ENCODE measurements at places on chromosomes 2 and 18.
A peak's percentile ranks its signal among the peaks of the same experiment; 100 is the strongest.

- no peak for DNase-seq
Measured at GRCh38 chr2:156473445-156473844, 37.3 kb downstream of the GPD2 start.

DNA sequence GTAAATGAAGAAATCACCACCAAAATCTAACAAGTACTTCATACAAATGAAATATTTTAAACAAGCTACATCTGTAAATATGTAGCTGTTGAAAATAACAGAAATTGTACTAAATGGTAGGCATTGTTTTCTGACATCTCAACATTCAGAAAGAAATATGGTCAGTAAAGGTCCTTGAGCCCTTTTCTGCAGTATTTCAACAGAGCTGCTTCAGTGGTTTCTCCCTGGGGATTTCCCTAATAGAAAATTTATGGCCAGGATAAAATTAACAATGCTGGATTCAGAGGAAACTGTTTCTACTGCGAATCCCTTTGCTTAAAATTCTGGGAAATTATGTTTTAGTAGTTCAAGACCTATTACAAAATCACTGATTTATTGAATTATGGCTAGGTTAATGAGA, 256.6 kb downstream of the PIEZO2 start:
- DNase-seq = no peak

- DNase-seq = no peak
Measured at GRCh38 chr2:66521291-66521922, 86.5 kb downstream of the MEIS1 start.

DNA sequence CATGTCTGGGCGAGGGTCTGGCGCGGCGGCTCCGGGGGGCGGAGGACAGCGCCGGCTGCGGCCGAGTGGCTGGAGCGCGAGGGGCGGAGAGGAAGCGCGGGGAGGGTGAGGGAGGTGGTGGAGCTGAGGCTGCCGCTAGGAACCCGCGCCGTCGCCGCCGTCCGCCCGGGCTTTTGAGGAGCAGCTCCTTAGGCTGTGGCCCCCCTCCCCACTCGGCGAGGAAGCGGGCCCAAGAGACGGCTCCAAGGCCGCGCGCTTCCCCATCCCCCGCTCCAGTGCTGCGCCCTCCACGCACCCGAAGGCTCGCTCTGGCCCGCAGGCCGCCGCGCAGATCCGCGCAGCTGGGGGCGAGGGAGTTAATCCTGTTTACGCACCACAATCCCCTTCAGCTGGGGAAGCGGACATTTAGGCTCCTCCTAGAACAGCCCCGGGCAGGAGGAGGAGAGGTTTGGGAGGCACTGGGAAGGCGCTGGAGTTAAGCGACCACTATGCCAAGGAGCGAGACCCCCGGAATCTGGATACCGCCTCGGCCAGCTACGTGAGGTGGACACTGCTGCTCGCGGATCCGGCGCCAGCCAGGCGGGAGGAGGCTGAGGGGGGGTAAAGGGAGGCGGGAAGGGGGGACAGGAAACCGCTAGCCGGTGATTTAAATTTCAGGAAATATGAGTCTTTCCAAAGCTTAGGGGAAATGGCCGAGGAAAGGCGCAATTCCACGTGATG, at the start of gene CNRIP1:
Gene CNRIP1, minus strand, starts transcription at position 552 of the 720 bp plus-strand sequence. Its CDS starts 549 bp downstream, at position 3.
- DNase-seq = peak; percentile 90

GRCh38 chr2:135931776-135932443, 53.5 kb downstream of the DARS1 start:
- DNase-seq = no peak

- DNase-seq = no peak
Measured at GRCh38 chr18:35343488-35343935, 708 bp downstream of the ZNF24 start.

GRCh38 chr2:8587920-8588830, 93.7 kb upstream of the ID2 start:
- DNase-seq = no peak

- peak; percentile 45 for DNase-seq
Measured at GRCh38 chr2:200443916-200444315, 66.0 kb downstream of the KCTD18 start.

- DNase-seq = peak; percentile 64
Measured at GRCh38 chr2:136118819-136119716, 1.1 kb upstream of the CXCR4 start.

DNA sequence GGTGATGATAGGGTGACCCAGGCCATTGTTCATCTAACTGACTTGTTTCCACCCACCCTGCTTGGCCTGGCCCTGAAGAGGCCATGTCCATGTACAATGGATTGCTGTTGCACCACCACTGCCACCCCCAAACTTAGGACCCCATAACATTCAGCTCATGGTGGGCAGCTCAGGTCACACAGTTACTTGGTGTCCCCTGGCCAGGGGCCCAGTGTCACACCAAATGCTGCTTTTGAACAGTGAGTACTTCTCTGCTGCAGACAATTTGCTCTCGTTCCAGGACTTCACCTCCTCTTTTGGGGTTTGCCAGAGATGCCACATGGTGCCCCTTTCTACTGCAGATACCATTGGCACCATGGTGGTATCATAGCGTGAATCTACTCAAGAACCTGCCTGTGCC, 11.7 kb downstream of the MAB21L4 start:
- DNase-seq = no peak

DNA sequence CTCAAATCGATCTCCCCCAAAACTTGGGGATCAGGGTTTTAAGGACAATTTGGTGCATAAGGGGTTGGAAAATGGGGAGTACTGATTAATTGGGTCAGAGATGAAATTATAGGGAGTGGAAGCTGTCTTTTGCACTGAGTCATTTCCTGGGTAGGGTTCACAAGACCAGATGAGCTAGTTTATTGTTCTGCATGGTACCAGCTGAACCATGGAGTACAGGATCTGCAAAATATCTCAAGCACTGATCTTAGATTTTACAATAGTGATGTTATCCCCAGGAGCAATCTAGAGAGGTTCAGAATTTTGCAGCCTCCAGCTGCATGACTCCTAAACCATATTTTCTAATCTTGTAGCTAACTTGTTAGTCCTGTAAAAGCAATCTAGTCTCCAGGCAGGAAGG, 73.1 kb downstream of the CPO start:
- DNase-seq = no peak

- no peak for DNase-seq
Measured at GRCh38 chr18:25935356-25935755, 155.1 kb downstream of the SS18 start.

DNA sequence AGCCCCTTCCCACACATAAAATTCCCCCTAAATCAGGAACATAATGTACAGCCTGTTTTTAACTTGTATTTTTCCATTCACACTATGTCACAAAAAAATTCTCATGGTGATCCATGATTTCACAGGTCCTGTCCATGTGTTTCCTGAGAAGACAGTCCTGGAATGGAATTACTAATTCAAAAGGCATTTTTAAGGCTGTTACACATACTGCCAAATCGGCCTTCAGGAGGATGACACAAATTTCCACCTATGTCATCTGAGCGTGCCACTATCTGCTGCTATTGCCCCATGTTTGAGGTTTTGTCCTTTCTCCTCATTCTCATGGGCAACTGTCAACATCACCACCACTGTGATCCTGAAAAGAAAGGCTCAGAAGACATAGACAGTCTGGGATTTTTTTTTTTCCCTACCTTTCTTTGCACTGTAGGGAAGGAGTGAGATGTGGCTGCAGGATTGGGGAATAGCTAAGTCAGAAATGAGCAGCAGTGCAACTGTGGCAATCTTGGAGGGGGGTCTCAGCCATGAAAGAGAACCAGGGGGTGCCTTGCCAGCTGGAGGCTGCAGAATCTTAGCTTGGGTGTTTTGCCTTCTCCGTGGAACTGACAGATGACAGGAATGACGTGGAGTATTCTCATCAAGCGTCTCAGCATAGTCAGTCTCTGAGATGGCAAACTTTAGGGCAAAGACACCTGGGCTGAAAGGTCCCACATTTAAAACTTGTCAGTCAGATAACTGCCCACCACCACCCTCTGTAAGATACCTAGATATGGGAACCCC, 73.4 kb downstream of the MARCHF4 start:
- no peak for DNase-seq

DNA sequence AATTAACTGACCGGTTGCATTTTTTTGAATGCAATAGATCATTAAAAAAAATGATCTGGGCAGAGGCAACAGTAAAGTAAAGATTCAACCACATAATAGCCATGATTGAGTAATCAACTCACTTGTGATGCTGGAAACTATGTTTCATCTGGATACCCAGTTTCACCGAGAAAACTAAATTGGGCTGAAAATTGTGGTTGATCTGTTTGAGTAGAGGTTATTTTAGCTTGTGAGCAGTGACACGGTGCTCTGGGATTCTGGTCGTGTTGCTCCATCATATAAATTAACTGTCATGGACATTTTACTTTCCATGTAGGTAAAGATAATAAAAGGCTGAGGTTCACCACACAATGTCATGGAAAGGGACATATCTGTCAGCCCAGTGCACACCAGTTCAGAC, 58.7 kb downstream of the CD226 start:
- DNase-seq = no peak

- no peak for DNase-seq
Measured at GRCh38 chr2:67938053-67938452, 124.8 kb downstream of the C1D start.

DNA sequence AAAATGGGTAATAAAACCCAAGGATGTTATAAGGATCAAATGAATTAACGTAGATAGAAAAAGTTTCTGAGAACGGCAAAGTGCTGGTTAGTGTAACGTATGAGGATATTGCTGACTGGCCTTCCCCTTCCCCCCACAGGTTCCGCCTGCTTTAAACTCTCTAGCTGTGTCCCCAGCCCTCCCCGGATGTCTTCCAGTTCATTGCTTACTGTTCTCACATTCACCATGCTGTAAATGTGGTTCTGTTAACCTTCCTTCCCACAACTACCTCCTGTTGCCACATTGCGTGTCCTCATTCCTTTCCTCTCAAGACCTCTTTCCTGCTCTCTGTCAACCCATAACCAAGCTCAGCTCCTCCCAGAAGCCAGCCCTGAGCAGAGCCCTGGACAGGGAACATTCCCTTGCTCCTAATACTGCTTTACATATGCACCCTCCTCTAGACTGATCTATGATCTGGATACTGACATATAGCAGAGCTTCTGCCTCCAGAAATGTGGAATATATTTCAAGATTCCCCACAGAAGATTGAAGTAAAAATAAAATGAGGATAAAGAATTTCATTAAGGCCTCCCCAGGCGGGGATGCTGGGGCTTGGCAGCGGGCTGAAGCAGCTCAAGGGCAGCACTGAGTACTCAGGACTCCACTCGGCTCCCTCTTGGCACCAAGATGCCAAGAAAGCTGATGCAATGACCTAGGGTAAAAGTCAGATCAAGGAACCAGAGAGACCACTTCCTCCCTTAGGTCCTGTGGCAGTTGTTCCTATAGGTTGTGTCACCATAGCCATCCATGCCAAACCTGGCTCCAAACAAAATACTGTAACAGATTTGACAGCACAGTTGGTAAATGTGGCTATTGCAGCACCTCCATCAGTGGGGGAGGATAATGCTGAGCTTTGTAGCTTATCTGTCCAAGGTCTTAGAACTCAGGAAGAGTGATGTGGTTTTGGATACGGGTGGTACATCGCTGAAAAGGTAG, 136.4 kb upstream of the PIK3C3 start:
- no peak for DNase-seq

DNA sequence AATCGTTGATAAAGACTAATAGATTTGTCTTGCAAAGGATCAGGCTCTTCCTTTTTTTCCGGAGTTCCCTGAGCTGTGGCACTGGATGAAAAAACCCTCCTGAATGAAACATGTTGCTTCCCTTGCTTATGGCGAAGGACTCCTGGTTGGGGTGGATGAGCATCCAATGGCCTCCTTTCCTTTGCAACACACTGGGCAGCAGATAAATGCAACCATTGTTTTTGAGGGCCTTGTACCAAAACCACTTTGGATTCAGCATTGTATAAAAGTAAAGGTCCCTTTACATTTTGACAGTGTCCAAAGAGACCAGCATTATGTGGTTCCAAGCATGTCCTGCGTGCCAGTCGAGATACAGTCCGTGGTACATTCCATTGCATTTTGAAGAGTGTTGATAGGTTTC, 44.7 kb downstream of the FAM210A start:
- no peak for DNase-seq

DNA sequence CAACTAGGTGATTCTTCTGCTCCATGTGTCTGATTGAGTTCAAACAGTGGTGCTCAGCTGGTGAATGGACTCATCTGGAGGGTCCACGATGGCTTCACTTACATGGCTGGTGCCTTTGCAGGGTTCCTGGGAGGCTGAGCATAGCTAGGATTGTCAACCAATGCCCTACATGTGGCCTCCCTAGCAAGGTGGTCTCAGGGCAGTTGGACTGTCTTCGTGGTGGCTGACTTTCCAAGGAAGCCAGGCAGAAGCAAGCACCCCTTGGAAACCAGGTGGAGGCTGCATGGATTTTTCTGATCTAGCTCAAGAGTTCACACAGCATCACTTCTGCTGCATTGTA, 6.8 kb downstream of the IL1R2 start:
- DNase-seq = no peak

DNA sequence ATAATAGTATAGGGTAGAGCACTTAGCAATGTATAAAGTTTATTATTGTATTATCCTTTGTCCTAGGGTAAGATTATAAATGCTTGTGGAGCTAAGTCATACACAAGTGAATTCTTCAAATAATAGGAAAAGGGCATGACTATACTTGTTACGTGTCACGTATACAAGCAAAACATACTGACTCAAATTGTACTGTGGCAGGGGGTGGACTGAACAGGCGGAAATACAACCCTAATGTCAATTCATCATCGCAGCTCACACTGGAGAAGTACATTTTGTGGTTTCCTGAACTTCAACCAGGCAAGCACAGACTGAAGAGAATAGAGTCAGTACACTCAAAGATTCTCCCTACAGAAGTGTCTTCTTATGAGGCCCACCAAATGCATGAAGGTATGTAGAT, 201.0 kb downstream of the MBD2 start:
- peak; percentile 10 for DNase-seq

GRCh38 chr18:78920456-78921138, 59.0 kb upstream of the SALL3 start:
- no peak for DNase-seq

DNA sequence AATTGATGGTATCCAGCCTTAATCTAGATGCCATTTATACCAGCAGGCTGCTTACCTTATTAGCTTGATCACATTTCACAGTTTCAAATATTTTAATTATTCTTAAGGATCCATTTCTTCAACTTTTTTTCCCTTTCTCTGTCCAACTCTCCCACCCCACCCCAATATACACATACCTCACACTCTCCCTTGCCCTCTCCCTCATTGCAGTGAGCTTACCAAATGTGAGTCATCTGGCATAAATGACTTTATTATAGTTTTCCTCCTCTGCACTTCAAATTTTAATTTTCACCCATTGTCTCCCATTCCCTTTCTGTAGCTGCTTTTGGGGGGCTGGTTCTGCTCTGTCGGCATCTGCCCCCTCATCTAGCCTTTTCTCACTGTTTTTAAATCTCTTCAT, 12.9 kb downstream of the HTR2B start:
- DNase-seq = no peak

- DNase-seq = peak; percentile 30
Measured at GRCh38 chr2:135744760-135745314, 3.2 kb downstream of the UBXN4 start.

Data from stomach (tissue), 19 donors.